ENCODE measurements at places on chromosomes 13 and 19.
A peak's percentile ranks its signal among the peaks of the same experiment; 100 is the strongest.

DNA sequence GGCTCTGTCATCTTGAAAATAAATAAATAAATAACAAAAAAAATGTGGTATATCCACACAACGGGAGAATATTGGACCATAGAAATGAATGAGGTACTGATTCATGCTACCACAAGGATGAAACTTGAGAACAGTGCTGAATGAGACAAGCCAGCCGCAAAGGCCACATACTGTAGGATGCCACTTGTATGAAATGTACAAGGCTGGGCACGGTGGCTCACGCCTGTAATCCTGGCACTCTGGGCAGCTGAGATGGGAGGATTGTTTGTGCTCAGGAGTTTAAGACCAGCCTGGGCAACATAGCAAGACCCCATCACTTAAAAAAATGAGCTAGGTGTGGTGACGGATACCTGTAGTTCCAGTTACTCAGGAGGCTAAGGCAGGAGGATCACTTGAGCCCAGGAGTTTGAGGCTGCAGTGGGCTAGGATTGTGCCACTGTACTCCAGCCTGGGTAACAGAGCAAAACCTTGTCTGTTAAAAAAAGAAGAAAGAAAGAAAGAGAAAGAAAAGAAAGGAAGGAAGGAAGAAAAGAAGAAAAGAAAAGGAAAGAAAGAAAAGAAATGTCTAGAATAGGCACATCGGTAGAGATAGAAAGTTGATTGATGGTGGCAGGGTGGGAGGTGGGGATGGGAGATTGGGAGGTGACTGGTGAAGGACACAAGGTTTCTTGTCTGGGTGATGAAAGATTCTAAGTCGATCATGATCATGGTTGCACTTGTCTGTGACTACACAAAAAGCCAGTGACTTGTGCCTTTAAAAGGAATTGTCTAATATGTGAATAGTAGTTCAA is 20.3 kb downstream of the HPN start:
- DNase-seq: no peak

GRCh38 chr19:28066988-28067387 is 1146.0 kb downstream of the UQCRFS1 start:
- no peak for DNase-seq

DNA sequence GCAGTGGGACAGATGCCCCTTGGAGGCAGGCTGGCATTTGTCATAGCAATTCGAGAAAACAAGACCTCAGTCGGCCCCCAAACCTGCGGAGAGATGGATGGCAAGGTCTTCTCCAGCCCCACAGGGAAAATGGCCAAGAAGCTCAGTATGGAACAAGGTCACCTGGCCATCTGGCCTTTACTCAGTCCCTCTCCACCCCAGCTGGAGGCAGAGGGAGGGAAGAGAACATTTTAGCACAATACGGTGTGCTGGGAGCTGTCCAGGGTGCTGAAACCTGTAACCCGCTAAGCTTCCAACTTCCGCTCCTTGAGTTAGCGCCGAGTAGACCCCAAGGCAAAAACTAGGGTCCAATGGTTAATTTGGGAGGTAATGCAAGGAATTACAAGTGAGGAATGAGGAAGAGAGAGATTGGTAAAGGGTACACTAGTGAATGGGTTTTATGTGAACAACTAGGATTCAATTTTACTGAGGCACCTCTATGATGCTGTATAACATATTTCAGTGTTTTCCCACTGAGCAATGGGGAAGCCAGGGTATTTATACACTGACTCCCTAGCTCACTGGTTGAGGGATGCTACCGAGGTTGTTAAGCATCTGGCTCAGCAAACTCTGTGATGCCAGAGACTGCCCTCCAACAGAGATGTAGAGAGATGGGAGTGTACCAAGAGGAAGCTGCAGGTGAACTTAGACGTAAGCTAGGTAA is 64.3 kb downstream of the CACNA1A start:
- DNase-seq: no peak

DNA sequence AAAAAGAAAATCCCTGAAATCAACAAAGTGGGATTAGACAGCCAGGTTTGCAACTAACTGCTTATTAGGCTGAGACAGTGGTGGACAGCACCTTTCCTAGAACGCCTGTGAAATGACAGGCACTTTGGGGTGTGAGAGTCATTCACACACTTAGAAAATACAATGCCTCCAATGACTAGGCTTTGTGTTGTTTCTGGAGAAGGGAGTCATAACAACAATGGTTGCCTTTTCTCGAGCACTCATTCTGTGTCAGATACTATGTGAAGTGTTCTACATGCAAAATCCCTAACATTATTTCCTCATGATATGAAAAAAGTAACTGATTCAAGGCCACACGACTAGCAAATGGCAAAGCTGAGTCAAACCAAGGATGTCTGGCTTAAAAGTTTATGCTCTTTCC is 41.2 kb downstream of the SACS start:
- DNase-seq: no peak

DNA sequence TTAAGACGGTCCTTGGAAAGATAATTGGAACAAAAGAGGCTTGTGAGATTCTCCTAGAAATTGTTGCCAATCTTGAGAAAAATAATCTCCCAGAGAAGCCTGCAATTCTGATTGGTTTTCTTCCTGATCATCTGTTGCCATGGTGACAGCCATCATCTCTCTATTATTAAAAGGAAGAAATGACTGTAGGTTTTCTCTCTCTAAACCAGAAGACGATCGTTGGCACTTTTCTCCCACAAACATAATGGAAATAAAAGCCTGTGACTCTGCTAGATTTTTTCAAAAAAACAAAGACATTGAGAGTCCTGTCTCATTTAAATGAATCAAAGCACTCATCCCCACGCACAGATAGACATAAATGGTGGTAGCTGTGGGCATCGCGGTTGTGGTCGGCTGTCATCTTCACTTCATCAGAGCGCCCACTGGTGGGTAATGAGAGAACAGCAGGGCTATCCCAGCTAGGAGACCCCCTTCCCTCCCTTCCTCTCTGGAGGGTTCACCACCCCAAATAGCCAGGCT is 21.7 kb upstream of the CALM3 start:
- peak; percentile 56 for DNase-seq

DNA sequence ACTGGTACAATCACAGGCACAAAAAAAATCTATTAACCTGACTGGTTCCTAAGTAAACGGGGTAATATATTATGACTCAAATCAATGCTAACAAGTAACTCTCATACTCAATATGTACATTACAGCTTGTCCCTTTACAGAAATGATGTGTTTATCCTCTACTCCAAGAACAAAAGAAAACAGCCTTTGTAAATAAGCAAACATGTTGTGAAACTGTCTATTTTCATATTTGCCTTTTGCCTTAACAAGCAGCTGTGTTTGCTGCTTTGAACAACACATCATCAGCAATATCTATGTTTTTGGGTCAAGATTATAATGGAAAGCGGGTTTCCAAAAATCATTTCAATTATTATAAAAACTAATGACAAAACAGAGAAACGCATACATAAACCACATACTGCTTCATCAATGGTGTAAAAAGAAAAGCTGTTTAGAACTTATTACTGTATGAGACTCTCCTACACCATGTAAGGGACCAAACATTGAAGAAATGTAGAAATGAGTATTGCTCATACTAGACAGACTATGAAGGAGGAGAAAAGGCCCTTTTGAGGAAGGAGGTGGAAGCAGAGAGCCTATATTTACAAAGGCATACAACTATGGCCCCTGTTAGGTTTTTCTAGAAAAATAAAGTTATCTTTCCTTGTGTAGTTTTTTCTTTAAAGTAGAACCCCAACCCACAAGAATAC is 14.8 kb downstream of the TBC1D4 start:
- no peak for DNase-seq

DNA sequence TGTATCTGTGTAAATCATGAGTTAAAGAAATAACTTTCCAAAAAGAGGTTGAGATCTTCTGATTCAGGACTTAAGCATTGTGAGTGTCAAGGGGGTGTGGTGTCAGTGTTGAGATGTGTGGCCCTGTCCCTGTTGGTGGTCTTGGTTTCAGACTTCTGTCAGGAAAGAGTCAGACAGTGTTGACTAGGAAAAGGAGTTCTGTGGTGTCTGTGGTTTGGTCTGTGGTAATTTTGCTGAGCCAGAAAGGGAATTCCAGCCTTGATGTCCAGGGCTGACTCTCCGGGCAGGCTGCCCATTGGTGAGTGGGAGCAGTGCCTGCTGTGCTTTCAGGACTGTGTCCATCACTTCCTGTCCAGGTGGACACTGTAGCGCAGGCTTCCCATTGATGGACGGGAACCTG is 39.8 kb upstream of the IGFL4 start:
- no peak for DNase-seq

GRCh38 chr19:21130097-21130775 is 11.6 kb upstream of the ZNF431 start:
- no peak for DNase-seq

DNA sequence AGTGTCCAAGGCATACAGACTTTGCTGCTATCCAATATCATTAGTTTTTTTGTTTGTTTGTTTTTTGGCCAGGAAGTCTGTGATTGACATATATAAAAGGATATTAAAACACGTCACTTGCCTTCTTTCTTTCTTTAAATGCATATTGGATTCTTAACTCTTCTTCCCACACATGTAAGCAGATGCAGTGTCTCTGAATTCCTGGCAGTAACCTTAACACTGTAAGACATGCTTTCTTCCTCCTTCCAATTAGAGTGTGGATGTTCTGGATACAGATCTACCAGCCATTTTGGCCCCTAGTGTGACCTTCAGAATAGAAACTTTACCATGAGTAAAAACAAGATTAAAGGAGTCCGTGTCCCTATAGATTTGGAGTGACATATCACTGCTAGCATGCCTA is 967.4 kb upstream of the PRR20A start:
- DNase-seq: no peak

DNA sequence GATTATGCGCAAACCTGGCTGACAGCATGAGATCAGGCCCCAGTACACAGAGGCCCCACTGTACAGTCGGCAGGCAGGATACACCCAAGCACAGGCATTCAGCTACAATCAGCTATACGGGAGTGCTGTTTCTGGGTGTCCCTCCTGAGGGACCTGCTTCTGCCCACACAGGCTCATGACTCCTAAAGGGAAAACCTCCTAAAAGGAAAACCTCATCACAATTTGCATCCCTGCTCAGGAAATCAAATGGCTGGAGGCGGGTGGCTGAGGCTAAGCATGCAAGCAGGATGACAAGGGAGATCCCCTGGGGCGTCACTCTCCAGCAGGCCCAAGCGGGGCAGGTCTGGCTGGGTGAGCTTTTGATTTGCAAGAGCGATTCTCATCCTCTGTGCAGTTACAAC is 99.8 kb downstream of the CRYL1 start:
- DNase-seq: peak; percentile 79

GRCh38 chr19:9941671-9942070 is 5.4 kb upstream of the OLFM2 start:
- DNase-seq: no peak

DNA sequence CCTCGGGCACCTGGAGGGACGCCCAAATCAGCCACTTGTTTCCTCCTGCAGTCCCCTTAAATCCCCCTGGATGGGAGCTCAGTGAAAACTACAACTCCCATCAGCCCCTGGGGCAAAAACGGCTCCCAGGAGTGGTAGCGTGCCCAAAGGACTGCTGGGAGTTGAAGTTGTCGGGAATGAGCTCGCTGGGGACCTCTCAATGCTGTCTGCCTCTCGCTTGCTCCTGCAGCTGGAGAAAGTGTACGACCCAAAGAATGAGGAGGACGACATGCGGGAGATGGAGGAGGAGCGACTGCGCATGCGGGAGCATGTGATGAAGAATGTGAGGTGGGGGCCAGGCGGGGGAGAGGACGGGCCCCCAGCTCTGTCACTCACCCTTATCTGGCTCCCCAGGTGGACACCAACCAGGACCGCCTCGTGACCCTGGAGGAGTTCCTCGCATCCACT is 14.7 kb upstream of the DHDH start:
- peak; percentile 73 for DNase-seq

- no peak for DNase-seq
Observed at GRCh38 chr13:27311518-27312210, 41.0 kb downstream of the RASL11A start.

- no peak for DNase-seq
Observed at GRCh38 chr13:109113427-109113826, 484.0 kb downstream of the MYO16 start.

GRCh38 chr19:37966211-37966661 is 59.2 kb downstream of the SIPA1L3 start:
- DNase-seq: no peak

GRCh38 chr19:14544047-14544446 is 14.7 kb downstream of the TECR start:
- no peak for DNase-seq

DNA sequence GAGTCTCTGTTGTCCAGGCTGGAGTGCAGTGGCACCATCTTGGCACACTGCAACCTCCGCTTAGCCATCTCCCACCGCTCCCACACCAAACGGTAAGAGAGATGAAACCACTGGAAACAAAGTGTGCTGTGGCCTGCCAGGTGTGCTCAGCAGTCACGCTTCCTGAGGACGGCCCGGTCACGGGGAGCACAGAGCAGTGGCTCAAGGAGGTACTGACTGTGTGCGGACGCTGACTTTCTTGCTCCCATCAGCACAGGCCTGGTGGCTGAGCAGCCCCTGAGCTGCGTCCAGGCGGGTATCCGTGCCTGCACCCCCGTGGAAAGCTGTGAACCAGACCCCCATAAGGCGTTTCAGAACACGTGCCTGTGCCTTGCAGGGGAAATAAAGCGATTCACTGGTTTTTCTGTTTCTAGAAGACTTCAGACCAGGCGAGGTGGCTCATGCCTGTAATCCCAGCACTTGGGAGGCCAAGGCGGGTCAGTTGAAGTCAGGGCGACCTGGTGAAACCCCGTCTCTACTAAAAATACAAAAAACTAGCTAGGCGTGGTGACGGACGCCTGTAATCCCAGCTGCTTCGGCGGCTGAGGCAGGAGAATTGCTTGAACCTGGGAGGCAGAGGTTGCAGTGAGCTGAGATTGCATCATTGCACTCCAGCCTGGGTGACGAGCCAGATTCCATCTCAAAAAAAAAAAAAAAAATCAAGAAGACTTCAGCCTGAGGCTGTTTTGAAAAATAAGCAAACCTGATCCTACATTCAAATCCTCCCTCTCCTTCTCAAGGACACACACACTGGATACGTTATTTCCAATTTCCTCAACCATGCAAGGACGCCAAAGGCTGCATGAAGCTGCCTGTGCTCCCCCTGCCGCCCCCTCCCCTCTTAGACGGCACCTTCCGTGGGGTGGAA is 25.5 kb downstream of the ADPRHL1 start:
- no peak for DNase-seq

- no peak for DNase-seq
Observed at GRCh38 chr19:48854103-48854502, 14.3 kb downstream of the PLEKHA4 start.

- DNase-seq: no peak
Observed at GRCh38 chr13:32455594-32455903, 27.6 kb upstream of the N4BP2L1 start.

DNA sequence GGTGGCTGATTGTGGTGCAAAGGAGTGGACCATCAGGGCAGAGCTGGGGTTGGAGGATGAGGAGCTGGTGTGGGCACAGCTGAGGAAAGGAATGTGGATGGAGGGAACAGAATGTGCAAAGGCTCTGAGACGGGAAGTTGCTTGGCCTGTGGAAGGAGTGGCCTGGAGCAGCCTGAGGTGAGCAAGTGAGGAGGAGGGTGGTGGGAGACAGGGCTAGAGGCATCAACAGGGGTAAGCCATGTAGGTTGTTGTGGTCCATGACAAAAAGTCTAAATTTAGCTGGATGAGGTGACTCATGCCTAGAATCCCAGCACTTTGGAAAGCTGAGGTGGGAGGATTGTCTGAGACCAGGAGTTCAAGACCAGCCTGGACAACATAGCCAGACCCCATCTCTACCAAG is 9.5 kb downstream of the CYP4F22 start:
- no peak for DNase-seq
